ENCODE measurements at places on chromosomes 5 and 9.

DNA sequence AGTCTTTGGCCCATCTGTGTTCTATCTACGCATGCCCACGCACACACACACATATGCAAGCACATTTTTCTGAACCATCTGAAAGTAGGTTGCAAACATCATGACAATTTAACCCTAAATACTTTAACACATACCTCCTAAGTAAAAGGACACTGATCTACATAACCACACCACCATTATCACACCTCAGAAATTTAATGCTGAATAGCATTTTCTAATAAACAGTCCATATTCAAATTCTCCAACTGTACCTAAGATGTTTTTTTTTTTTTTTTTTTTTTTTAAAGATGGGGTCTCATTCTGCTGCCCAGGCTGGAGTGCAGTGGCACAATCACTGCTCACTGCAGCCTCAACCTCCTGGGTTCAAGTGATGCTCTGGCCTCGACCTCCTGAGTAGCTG, 35.5 kb downstream of the DDX31 start:
- no peak for DNase-seq

DNA sequence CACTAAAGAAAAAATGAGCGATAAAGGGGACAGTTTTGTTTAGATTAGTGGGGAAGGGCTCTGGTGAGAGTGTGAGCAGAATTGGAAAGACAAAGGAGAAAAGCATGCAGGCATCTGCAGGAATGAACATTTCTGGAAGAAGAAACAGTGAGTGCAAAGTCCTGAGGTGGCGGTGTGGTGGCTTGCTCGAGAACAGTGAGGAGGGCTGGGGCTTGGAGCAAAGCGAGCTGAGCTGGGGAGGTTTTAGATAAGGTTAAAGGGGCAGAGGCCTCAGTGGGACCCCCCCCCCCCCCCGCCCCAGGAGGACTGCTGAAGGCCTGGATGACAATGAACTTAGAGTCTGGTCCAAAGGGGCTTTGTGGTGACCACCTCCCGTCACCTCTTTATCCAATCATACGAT, 202.7 kb upstream of the MVB12B start:
- no peak for DNase-seq

- DNase-seq, result no peak
Observed at GRCh38 chr5:54438620-54439389, 16.7 kb upstream of the HSPB3 start.

GRCh38 chr9:129676975-129677374, 11.5 kb downstream of the PRRX2 start:
- peak; percentile 97 for DNase-seq

- no peak for DNase-seq
Observed at GRCh38 chr9:76658510-76659231, 105.6 kb upstream of the PCA3 start.

DNA sequence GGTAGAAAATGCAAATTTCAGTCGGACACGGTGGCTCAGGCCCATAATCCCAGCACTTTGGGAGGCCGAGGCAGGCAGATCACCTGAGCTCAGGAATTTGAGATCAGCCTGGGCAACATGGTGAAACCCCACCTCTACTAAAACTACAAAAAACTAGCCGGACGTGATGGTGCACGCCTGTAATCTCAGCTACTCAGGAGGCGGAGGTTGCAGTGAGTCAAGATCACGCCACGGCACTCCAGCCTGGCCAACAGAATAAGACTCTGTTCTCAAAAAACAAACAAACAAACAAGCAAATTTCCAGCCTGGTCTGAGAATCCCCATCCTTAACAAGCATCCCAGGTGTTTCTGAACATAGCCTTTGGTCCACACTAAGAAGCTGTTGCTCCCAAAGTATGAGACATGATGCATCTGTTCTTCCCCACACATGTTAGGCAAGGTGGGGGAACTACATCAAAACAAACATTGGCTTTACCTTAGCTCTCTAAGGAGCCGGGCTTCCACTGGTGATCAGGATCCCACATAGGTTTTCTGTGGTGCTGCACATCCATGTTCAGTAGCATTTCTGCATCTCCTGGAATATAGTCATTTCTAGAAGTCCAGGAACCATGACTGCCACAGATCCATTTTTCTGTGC, 92.5 kb upstream of the DMRT1 start:
- no peak for DNase-seq

- no peak for DNase-seq
Observed at GRCh38 chr5:757346-757930, 27.1 kb downstream of the ZDHHC11B start.

DNA sequence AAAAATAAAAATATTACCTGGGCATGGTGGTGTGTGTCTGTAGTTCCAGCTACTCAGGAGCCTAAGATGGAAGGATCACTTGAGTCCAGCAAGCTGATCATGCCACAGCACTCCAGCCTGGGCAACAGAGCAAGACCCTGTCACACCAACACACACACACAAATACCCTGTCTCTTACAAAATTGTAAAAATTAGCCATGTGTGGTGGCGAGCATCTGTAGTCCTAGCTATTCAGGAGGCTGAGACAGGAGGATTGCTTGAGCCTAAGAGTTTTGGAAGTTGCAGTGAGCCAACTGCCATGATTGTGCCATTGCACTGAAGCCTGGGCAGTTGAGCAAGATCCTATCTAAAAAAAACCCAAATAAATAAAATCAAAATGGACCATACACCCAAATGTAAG, 32.1 kb upstream of the DENND4C start:
- no peak for DNase-seq

DNA sequence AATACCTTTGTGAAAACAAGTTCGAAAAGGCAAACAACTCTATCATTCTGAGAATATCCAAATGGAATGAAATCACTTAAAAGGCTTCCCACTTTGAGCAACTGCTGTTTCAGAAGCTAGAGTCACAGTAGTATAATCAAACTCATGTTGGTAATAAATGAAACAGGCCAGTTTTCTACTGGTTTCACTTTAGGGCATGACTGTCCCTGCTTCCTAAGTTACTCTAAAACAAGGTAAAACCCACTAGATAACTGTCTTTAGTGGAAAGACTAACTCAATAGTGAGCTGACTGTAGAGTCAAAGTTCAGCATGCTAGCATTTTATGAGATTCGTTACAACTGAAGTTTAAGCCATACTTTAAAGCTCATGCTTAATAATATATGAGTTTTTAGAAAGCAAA, 6.0 kb downstream of the CDC26 start:
- DNase-seq, result no peak

DNA sequence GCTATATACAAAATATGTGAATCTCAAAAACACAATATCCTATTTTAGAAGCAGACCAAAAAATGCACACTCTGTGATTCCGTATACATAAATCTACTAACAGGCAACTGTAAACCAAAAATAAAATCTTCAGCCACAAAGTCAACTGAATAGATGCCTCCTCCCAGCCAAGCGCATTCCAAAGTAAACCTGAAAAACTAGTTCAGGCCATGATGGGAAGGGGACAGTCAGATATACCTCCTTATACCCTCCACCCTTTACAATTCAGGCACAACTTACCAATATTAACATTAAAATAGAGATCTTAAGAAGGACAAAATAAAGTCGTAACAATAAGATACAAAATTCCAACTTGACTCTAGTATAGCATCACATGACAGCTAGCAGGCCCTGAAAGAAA, 1604.5 kb upstream of the NUDT12 start:
- DNase-seq, result no peak

GRCh38 chr5:172901012-172901780, 58.0 kb upstream of the RPL26L1 start:
- DNase-seq, result no peak

- no peak for DNase-seq
Observed at GRCh38 chr5:134435560-134435959, 23.9 kb upstream of the CDKN2AIPNL start.

DNA sequence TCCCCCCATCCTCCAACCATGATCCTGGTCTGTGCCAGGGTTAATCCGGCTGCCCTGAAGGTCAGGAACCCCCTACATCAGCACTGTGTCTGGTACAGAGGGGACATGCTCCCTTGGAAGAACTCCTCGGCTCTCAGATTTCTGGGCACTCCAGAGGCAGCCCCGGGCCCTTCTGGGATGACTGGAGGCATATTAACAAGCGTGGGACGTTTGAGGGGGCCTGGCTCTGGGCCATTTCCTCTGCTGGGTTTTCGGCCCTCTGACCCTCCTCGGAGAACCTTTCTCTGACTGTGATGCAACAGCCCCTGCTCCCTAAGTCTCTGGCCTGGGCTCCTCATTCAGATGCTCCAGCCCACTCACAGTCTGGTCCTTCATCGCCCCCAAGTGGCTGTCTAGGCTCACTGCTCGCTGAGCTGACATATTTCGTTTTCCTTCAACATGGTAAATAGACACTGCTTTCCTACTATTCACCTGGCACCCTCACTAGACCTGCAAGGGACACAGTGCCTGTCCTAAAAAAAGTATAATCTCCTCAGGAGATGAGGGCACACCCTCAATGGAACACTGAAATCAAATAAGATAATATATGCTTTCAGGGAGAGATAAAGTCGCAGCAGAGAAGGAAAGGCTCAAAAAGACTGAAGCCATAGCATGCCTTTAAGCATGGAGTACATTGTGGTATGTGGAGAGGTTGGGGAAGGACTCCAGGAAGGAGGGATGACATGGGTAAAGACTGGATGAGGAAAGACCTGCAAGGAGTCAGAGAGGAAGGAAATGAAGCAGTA, 404.7 kb upstream of the TRPC7 start:
- peak; percentile 73 for DNase-seq

- DNase-seq, result no peak
Observed at GRCh38 chr5:79702606-79703380, 13.2 kb downstream of the CMYA5 start.

GRCh38 chr9:129285979-129286772, 108.1 kb upstream of the IER5L start:
- no peak for DNase-seq

GRCh38 chr5:17243287-17244063, 26.0 kb downstream of the BASP1 start:
- DNase-seq, result no peak

GRCh38 chr5:15933259-15934207, 246.1 kb downstream of the MARCHF11 start:
- DNase-seq, result no peak
